Hematopoietic multipotent progenitor cell (in vitro differentiated cells): ENCODE measurements at places on chromosomes 11 and 22.

DNA sequence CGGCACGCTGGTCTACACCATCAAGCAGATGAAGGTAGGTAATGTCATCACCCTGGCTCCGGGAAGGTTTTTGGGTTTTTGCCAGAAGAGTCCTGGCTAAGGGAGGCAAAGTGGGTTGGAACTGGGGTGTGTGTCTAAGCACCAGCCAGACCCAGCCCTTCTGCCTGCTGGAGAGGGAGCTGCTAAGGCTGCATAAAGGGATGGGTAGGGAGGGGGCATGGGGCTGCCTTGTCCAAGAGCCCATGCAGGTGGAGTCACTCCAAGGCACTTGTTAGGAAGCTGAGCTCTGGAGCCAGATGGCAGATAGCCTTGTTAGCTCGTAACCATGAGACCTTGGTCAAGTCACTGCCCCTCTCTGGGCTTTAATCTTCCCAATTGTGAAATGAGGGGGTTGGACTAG is 48.0 kb downstream of the TIMP3 start:
- no peak for DNase-seq

GRCh38 chr11:3047637-3048036 is 9.6 kb downstream of the CARS1 start:
- no peak for DNase-seq

GRCh38 chr22:32676191-32676590 is 125.3 kb upstream of the TIMP3 start:
- DNase-seq: no peak

GRCh38 chr11:6351782-6352382 is 31.6 kb upstream of the CAVIN3 start:
- no peak for DNase-seq

DNA sequence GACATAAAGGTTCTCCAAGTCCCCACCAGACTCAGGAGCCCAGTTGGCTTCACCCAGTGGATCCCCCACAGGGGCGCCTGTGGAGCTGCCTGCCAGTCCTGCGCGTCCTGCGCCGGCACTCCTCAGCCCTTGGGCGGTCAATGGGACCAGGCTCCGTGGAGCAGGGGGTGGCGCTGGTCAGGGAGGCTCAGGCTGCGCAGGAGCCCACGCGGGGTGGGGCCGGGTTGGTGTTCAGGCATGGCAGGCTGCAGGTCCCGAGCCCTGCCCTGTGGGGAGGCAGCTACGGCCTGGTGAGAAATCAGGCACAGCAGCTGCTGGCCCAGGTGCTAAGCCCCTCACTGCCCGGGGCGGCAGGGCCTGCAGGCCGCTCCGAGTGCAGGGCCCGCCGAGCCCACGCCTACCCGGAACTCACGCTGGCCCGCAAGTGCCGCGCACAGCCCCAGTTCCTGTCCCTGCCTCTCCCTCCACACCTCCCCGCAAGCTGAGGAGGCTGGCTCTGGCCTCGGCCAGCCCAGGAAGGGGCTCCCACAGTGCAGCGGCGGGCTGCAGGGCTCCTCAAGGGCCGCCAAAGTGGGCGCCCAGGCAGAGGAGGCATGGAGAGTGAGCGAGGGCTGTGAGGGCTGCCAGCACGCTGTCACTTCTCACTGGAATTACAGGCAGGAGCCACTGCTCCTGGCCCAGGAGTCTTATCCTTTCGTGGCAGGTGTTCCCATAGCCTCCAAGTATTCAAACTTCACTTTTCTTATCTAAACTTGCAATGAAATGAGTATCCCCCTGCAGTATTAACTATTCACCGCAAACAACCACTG is 22.8 kb upstream of the ZBTB44 start:
- no peak for DNase-seq

DNA sequence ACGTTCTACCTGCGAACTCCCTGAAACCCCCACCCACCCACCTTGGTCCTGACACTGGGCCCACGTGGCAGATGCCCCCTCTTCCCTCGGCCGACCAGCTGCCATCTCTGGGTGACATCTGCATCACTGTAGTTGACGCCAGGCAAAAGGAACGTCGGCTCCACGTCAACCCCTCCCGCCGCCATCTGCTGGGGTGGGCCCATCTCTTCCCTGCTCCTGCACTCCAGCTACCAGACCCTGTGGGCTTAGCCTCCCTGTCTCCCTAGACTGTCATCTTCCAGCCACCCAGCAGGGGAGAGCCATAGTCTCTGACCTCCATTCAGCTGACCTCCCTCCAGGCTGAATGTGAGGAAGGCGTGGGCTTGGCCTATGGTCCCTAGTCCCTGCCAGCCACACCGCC is 21.4 kb downstream of the CHID1 start:
- no peak for DNase-seq
